ENCODE measurements at places on chromosomes 5 and 9.

- peak; percentile 80 for DNase-seq
Observed at GRCh38 chr5:163379298-163380155, 57.9 kb upstream of the CCNG1 start.

DNA sequence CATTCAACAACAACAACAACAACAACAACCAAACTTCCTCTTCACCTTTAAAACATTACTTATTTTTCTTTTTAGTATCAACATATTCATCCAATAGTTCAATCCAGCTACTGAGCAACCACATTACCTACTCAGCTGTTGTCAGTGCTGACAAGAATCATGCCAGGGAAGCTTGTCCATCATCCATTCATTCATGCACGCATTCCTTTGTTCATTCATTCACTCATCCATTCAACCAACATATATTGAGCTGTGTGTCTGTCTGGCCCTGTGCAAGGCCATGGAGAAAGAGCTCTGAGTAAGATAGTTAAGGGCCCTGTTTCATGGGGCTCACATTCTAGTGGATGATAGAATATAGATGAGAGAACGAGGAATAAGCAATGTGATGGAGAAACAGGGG lies 80.2 kb upstream of the TBC1D2 start:
- no peak for DNase-seq

DNA sequence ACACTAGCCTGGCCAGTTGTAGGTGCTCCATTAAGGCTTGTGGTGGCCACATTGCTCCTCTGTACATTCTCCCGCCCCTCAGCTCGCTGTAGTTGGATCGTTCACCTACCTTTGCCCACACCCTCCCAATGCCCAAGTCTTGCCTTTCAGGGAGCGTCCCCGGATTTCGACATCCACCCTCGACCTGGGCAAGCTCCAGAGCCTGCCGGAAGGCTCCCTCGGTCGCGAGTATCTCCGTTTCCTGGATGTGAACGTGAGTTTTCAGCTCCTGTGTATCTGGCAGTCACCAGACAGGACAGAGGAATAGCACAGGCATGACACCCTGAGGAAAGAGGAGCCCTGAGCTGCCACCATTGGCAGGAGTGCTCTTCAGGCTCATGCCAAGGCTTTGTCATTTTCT lies 3.0 kb downstream of the COQ4 start:
- no peak for DNase-seq

DNA sequence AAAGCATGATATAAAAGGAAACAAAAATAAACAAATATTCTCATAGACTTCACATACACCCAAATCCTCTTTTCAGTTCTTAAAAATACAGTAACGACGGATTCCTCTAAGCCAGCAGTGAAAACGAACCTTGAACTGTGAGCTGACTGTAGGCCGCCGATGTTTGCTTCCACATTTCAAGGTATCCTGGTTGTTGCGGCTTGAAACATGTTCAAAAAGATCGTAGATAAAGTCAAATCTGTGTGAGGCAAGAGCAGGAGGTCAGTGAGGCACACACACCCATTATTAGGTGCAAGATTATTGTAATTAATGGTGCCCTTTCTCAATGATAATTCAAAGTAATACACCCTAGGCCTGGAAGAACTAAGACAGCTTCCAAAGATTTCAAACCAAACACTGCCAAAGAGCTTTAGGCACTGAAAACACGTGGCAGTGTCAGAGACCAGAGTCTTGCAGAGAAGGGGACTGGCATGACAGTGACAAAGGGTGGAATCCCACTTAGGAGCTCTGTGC lies 141.2 kb upstream of the RETREG1 start:
- no peak for DNase-seq

DNA sequence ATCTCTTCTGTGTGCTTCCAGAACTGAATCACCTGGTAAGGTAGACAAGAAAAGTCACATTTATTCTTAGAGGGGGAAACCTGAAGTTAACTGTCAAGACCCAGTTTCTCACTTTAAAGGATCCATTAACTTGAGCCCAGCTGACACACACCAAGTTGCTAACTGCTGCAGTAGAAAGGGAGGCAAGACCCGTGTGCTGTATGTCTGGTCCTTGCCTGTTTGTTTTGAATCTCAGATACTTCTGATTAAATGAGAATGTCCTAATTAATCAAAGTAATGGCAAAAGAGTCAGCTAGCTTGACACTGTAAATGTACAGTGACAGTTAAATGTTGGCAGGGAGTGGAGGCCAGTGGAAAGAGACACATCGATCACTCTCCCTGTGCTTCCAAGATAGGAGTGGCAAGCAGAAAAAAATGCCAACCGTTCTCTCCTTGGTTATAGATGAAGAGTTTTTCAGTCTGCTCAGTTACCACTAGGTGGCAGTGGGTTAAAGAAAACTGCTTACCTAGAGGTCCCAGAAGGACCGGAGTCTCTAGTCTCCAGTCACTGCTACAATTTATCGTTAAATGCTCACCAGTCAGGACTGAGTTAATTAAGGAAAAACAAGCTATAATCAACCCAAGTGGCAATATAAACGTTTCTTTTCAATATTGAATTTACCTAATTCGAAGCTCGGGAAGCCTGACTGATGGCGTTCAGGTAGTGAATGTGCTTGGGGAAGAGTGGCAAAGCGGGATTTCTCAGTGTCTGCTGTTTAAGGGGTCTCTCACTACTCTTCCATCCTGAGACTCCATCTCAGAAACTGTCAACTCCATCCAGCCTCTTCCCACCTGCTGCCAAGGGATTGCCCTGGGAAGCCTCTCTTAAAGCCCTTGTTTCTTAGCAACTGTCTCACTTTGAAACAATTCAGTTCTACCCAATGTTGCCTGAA lies 18.4 kb downstream of the LSM11 start:
- DNase-seq = no peak

- DNase-seq = no peak
Observed at GRCh38 chr9:36808251-36808650, 225.8 kb downstream of the PAX5 start.

DNA sequence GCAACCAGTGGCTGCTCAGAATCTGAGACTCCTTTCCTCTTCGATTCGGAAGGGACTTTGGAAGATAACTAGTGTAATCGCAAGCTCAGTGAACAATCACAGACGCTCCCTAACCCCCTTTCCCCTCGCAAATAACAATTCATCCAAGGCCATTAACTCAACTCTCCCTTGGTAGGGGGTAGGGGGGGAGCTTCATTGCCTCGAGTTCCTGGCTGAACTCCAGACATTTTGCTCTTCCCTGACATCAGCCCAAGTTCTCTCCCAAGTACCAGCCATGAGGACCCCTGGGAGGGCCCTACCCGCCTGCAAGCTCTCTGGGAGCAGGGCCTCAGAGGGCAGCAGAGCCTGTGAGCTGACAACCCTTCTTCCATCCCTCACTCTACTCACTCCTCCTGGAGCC lies 8.4 kb downstream of the FAM163B start:
- no peak for DNase-seq

GRCh38 chr5:81555865-81556264 lies 161.9 kb upstream of the ACOT12 start:
- no peak for DNase-seq

DNA sequence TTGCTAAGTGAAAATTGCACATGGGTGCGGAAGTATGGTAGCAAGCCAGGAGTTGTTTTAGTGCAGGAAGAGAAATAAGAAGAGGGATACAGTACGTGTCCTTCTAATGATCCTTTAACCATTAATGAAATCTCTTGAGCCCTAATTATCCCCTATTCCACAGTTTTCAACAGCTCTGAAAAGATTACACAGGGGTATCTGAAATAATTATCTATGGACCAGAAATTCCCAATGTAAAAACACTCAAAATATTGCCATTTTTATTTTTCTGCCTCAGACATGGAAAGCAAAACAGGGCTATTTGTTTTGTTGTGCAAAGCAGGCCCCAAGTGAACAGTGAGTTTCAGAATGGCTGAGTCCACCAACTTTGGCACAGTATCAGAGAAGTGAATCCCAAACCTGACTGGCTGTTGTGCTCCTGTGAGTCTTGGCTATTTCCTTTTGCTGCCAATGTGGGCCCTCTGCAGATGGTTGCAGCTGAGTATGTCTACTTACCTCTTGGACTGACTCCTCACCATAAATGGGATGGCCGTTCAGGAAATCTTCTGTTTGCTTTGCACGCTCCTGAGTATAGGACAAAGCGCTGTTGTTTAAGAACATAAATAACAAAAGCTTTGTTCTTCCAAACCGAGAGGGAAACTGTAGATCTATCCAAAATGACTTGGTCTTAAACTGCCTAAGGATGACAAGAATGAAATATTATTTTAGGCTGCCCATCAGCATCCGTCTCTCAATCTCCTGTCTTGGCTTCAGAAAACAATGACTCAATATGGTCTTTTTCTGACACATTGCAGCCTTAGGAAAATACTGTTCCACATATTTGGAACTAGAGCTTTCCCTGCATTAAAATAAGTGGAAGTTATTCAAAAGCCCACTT lies 204.1 kb downstream of the DEPDC1B start:
- no peak for DNase-seq

DNA sequence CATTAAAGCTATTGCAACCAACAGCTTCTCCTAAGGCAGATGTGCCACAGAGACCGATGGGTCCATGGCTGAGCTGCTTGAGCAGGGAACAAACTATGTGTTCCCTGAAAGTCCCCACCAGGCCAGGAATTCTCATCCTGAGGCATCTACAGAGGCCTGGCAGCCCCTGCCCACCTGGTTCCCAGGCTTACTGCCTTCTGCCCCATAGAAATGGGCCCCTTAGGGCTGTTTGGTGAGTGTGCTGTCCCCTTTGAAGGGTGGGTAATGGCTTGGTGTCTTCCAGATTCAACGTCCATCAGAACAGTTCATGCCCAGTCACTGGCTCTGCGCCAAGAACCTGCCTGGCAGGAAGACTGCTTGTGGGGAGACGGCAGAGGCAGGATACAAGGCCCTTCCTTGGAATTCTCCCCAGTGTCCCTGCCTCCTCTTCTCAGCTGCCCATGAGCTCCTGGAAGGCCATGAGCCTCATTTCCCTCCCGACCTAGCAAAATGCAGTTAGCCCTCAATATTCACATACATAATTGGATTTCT lies 3.8 kb upstream of the COL27A1 start:
- DNase-seq = no peak

GRCh38 chr5:105735704-105736103 lies 1935.0 kb downstream of the EFNA5 start:
- no peak for DNase-seq

- no peak for DNase-seq
Observed at GRCh38 chr5:96408841-96409538, 24.1 kb downstream of the PCSK1 start.

DNA sequence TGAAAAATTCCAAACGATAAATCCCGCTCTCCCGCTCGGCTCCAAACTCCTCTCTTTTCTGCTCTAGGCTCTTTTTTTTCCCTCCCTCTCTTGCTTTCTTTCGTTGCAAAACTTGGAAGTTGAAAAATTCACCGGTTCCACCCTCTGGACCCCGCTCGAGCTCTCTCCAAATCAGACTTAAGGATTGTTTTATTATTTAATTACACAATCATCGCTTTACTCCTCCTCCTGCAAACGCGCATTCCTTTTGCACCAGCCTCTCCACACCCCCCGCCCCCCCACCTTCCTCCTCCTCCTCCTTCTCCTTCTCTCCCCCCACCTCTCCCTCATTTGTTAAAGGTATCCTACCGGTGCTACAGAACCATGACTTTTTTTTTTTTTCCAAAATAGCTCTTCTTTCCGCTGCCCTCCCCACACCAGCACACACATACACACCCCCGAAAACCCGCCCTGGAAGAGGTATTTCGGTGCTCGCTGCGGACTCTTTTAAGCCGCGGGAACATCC lies 535 bp upstream of the NFIB start:
- DNase-seq = peak; percentile 87

DNA sequence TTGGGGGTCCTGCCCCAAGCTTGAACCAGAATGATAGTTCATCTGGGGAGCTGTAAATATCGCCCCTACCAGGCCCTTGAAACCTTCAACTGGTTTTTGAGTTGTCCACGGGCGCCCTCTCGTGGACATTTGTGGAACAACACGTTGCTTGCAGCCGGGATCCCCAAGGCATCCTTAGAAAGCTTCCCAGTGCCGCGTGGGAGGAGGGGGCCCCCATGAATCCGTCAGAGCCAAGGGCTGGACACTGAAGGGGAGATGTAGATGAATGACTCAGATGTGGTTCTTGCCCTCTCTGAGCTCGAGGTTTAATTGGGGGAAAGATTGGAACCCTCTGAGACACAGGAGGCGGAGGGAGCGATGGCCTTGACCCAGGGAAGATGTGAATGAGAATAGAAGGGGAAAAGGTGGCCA lies 31.8 kb upstream of the ORM1 start:
- DNase-seq = no peak

- DNase-seq = no peak
Observed at GRCh38 chr9:30995956-30996738, 1388.3 kb upstream of the ACO1 start.

Data from epithelial cell of prostate (primary cell).